Activated naive CD4-positive, alpha-beta T cell treated with anti-CD3 and anti-CD28 coated beads for 36 hours (primary cell): ENCODE measurements at places on chromosomes 11 and 22. TPM values are rescaled to one million over a fixed set of nuclear protein-coding genes. Genes with fewer than 3 reads are reported as not detected.
A peak's percentile ranks its signal among the peaks of the same experiment; 100 is the strongest.

DNA sequence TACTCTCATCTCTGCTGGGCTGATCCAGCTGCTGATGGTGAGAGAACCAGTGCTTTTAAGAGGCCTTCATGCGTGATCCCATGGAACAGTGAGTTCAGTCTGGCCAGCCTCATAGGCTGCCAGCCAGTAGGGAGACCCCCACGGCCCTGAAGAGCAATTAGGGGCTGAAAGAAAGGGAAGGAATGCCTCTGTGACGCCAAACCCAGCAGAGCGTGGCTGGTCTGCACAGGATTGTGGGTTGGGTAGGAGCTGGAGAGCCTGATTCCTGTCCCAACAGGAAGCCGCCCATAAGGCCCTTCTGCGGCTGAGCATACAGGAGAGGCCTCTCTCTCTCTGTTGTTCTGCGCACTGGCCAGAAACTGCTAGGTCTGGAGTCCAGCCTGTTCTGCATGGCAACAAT, 181.5 kb upstream of the E2F8 start:
- H3K4me1 ChIP-seq, result no peaks in the 10 kb centered on the region
- no peaks in the 10 kb centered on the region for H3K36me3 ChIP-seq
- H3K4me3 ChIP-seq, result no peak overlapping the region
- peaks cover 14% of the 10 kb centered on the region for H3K27me3 ChIP-seq
- no peak overlapping the region for H3K27ac ChIP-seq
- DNase-seq, result no peak

- H3K27me3 ChIP-seq, result peaks cover 10% of the 10 kb centered on the region
- no peaks in the 10 kb centered on the region for H3K36me3 ChIP-seq
- DNase-seq, result no peak
- H3K4me1 ChIP-seq, result no peaks in the 10 kb centered on the region
- H3K27ac ChIP-seq, result no peak overlapping the region
These were observed 40.1 kb upstream of the CARD18 start for GRCh38 chr11:105179542-105180278.

DNA sequence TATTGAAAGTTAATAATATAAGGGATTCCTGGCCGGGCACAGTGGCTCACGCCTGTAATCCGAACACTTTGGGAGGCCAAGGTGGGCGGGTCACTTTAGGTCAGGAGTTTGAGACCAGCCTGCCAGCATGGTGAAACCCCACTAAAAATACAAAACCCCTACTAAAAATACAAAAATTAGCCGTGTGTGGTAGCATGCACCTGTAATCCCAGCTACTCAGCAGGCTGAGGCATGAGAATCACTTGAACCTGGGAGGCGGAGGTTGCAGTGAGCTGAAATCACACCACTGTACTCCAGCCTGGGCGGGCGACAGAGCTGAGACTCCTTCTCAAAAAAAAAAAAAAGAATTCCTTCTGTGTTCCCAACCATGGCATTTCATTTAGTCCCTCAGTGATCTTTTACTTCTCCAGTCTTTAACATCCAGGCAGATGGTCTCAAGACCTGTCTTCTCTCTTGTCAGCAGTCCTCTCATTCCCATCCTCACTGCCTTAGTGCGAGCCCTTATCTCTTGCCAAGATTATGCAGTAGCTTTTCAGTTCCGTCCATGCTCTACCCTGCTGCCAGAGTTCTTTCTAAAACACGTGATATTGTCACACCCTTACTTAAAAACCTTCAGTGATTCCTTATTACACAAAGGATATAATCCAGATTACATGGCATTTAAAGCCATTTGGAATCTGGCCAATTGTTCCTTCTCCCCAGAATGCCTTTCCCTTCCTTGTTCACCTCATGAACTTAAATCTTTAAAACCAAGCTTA, 17.9 kb downstream of the RTN3 start:
- no peak overlapping the region for H3K4me3 ChIP-seq
- peaks cover 1% of the 10 kb centered on the region for H3K36me3 ChIP-seq
- DNase-seq, result no peak
- H3K27me3 ChIP-seq, result no peaks in the 10 kb centered on the region

DNA sequence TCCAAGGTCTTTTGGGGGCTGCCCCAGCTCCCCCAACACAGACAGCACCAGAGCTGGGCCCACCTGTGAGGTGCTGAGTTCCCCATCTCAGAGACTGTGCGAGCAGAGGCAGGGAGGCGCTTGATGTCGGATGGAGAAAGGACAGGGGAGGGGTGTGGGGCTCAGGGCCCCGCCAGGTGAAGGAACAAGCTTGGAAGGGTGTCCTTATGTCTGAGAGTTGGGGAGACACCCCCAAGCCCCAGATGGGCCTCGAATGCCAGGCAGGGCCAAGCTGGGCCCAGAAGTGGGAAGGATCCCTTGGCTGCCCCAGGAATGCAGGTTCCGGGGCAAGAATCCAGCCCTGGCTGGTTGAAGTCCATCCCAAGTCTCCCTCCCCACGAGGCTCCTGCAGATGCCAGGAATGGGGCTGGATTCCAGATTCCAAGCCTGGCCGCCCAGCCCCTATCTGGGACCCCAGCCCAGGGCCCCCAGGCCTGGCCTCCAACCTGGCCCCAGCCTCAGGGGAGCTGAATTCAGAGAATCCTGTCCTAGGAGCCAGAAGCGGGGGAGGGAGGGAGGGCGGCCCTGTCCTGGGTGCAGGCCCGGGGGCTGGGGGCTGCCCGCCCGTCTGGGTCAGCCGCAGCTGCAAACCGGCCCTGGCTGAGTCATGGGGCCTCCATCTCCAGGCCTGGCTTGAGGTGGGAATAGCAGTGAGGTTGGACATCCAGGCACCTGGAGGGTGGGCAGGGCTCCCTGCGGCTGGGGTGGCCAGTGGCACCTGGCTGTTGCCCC, 50.9 kb downstream of the CDKN1C start:
- no peak for DNase-seq
- H3K27ac ChIP-seq, result no peak overlapping the region
- no peaks in the 10 kb centered on the region for H3K36me3 ChIP-seq
- no peaks in the 10 kb centered on the region for H3K27me3 ChIP-seq
- no peaks in the 10 kb centered on the region for H3K4me1 ChIP-seq

- H3K27me3 ChIP-seq, result peaks cover 4% of the 10 kb centered on the region
- DNase-seq, result no peak
- H3K4me1 ChIP-seq, result peaks cover 12% of the 10 kb centered on the region
- no peak overlapping the region for H3K27ac ChIP-seq
- H3K36me3 ChIP-seq, result no peaks in the 10 kb centered on the region
- no peak overlapping the region for H3K4me3 ChIP-seq
These were observed 89.1 kb upstream of the ARHGAP20 start for GRCh38 chr11:110801328-110801727.

GRCh38 chr11:38835966-38836365, 2237.9 kb upstream of the RAG2 start:
- H3K27ac ChIP-seq, result no peak overlapping the region
- no peaks in the 10 kb centered on the region for H3K27me3 ChIP-seq
- no peak for DNase-seq
- H3K36me3 ChIP-seq, result no peaks in the 10 kb centered on the region

DNA sequence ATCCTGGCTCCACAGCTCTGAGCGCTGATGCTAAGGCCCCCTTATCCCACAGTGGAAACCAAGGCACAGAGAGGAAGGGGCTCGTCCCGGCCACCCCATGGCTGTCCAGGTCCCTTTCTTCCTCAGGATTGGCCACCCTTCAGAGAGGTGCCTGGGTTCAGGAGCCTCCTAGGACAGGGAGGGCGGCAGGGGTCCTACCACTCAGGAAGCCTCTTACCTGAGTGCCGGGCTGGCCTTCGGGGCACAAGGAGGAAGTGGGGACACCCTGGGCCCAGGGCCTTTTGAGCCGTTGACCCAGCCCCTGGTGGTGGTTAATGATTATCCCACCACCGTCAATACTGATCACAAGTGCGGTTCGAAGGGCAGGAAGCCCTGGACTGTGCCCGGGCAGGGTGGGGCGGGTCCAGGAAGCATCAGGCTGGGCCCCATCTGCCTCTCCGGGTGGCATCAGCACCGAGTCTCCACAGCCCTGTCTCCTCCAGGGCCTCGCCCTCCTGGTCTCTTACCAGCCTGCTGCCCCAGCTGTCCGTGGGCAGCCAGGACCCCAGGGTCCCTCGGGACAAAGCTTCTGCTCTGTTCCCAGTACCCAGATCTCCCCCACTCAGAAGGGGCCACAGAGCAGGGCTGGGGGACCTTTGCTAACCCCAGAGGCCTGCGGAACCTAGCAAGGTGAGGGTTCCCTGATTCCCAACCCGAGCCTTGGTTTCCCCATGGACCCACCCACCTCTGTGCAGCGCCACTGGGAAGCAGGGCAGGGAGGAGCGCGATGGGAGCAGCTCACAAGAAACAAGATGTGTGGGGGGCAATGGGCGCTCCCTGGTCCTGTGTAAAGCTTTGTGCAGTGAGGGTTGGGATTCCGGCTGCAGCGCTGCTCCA, 15.0 kb upstream of the EHD1 start:
- no peak overlapping the region for H3K27ac ChIP-seq
- no peak overlapping the region for H3K4me3 ChIP-seq
- H3K27me3 ChIP-seq, result no peaks in the 10 kb centered on the region
- no peak for DNase-seq
- H3K36me3 ChIP-seq, result peaks cover 5% of the 10 kb centered on the region
- H3K4me1 ChIP-seq, result peaks cover 2% of the 10 kb centered on the region

GRCh38 chr11:111429066-111429506, 50.0 kb upstream of the POU2AF1 start:
- H3K4me1 ChIP-seq, result no peaks in the 10 kb centered on the region
- DNase-seq, result peak; percentile 88
- no peaks in the 10 kb centered on the region for H3K36me3 ChIP-seq
- H3K4me3 ChIP-seq, result no peak overlapping the region

- H3K27ac ChIP-seq, result no peak overlapping the region
- H3K27me3 ChIP-seq, result peaks cover 5% of the 10 kb centered on the region
- H3K4me1 ChIP-seq, result no peaks in the 10 kb centered on the region
- no peak overlapping the region for H3K4me3 ChIP-seq
- H3K36me3 ChIP-seq, result no peaks in the 10 kb centered on the region
- DNase-seq, result no peak
These were observed 7.8 kb upstream of the LRRC32 start for GRCh38 chr11:76678321-76678720.

- H3K4me3 ChIP-seq, result no peak overlapping the region
- H3K27ac ChIP-seq, result no peak overlapping the region
- no peaks in the 10 kb centered on the region for H3K27me3 ChIP-seq
- no peak for DNase-seq
- no peaks in the 10 kb centered on the region for H3K36me3 ChIP-seq
- H3K4me1 ChIP-seq, result no peaks in the 10 kb centered on the region
These were observed 12.5 kb upstream of the CHST1 start for GRCh38 chr11:45677770-45678512.

- peak; percentile 86 for DNase-seq
- H3K4me1 ChIP-seq, result peaks cover 9% of the 10 kb centered on the region
- no peaks in the 10 kb centered on the region for H3K27me3 ChIP-seq
- no peak overlapping the region for H3K27ac ChIP-seq
- H3K4me3 ChIP-seq, result no peak overlapping the region
These were observed 10.9 kb upstream of the APOBEC3C start for GRCh38 chr22:39003165-39003638.

- no peak overlapping the region for H3K27ac ChIP-seq
- no peaks in the 10 kb centered on the region for H3K4me1 ChIP-seq
- no peak for DNase-seq
- no peak overlapping the region for H3K4me3 ChIP-seq
- peaks cover 2% of the 10 kb centered on the region for H3K27me3 ChIP-seq
These were observed 209.1 kb downstream of the SNX19 start for GRCh38 chr11:130707217-130707616.

DNA sequence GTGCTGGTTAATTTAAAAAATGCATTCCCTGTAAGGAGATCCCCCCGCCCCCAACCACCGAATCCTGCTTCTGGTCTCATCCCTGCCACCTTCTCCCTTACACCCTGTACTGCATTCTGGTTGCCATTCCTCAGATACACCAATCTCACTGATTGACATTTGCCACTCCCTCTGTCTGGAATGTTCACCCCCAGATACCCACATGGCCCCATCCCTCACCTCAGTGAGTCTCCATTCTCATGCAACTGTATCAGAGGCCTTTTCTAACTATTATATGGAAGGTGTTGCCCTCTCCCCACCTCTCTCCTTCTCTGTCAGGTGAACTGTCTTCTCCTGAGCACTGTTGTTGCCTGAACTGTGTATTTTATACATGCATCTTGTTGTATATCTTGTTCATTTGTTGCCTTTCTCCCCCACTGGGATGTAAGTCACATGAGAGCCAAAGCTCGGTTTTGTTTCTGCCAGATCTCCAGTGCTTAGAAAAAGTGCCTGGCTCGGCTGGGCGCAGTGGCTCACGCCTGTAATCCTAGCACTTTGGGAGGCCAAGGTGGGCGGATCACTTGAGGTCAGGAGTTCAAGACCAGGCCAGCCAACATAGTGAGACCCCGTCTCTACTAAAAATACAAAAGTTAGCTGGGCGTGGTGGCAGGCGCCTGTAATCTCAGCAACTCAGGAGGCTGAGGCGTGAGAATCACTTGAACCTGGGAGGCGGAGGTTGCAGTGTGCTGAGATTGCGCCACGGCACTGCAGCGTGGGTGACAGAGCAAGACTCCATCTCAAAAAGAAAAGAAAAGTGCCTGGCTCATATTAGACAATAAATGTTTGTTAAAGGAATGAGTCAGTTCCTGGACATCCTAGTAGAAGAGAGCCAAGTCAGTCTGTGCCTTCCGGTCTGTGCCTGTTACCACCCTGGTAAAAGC, 61.0 kb downstream of the TNRC6B start:
- H3K4me3 ChIP-seq, result no peak overlapping the region
- peaks cover 6% of the 10 kb centered on the region for H3K36me3 ChIP-seq
- H3K27ac ChIP-seq, result no peak overlapping the region
- no peak for DNase-seq
- peaks cover 87% of the 10 kb centered on the region for H3K4me1 ChIP-seq
- no peaks in the 10 kb centered on the region for H3K27me3 ChIP-seq

DNA sequence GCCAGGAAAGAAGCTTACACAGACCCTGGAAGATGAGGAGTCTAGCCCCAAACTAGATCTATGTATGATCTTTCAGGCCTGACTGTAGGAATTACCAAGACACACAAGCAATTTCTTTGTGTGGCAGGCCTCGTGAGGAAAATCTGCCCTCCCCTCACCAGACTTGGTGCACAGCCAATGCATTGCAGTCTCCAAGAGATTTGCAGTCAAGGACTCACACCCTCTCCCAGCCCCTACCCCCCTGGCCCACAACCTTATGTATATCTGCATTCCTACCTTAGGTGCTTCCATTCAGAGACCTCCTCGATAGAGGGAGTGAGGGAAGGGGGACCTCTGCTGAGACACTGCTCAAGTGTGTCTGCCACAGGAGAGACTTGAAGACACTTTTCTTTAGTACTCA, 9.8 kb downstream of the OR8B12 start:
- no peak overlapping the region for H3K27ac ChIP-seq
- H3K4me3 ChIP-seq, result no peak overlapping the region
- no peak for DNase-seq
- no peaks in the 10 kb centered on the region for H3K4me1 ChIP-seq
- no peaks in the 10 kb centered on the region for H3K36me3 ChIP-seq

The HMOX1 gene
- 0.21 TPM for total RNA-seq

The GALNT18 gene
- 4.3 TPM for total RNA-seq

The HEPN1 gene
- total RNA-seq, result not detected

The KRTAP5-2 gene
- total RNA-seq, result not detected

The OR51B4 gene
- total RNA-seq, result not detected

The TRAF6 gene
- 8.3 TPM for total RNA-seq

The MPZL3 gene
- total RNA-seq, result 29.3 TPM

The CST6 gene
- total RNA-seq, result not detected
